ENCODE measurements at places on chromosomes 5 and 9.

DNA sequence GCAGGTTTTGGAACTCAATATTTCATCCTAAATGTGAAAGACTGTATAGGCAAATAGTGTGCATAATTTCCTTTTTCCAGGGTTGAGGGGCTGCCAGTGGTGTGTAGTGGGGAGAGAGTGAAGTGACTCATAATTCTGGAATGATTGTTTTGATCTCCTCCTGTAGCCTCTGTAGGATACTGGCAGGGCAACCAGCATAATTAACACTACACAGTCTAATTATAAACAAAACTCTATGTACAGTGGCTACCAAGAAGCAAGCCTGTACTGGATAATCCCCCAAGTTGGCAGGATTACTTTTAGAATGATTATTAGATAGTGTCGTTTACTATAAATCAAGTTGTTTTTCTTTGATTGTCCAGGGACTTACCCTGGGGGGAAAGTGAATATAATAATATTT, 32.2 kb downstream of the LNPEP start:
- DNase-seq, result no peak

DNA sequence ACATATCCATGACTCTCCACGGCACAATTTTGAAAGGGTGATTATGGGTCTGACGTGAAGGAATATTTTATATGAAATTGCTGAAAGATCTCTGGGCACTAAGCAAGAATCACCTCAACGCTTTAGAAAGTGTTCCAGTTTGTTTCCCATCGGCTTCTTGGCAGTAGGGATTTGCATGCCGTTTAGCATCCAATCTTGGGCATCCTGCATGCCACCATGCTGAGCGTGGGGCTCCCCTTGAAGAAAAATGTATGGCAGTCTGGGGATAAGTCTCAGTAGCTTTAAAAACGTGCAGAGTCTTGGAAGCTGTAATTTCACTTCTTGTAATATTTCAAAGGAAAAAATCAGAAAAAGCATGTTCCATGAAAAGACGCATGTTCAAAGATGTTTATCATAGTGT, 151.7 kb downstream of the DMRT2 start:
- no peak for DNase-seq

DNA sequence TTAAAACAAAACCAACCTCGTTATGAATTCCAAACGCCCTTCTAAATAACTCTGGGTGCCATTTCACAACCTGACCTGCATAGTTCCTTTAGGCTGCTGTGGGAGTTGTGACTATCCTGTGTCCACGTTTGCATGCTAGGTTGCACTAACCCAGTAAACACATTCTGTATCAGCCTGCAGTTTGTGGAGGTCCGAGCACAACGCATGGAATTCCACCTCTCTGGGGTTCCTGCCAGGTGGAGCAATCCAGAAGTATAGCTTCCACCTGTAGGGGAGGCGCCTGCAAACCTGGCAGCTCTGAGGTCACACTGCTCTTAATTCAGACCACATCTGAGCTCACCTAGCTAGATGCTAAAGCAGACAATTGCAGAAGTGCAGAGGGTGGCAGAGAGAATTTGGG, 57.2 kb downstream of the MARCHF3 start:
- no peak for DNase-seq

- DNase-seq, result no peak
Measured at GRCh38 chr5:151703227-151703626, 16.5 kb upstream of the SPARC start.

- no peak for DNase-seq
Measured at GRCh38 chr9:29556317-29556716, 1983.0 kb upstream of the C9orf72 start.

- DNase-seq, result no peak
Measured at GRCh38 chr5:135004376-135004775, 29.7 kb downstream of the PITX1 start.

- DNase-seq, result no peak
Measured at GRCh38 chr5:159057996-159058395, 41.7 kb downstream of the EBF1 start.

GRCh38 chr5:35120715-35121114, 73.0 kb upstream of the AGXT2 start:
- DNase-seq, result no peak

DNA sequence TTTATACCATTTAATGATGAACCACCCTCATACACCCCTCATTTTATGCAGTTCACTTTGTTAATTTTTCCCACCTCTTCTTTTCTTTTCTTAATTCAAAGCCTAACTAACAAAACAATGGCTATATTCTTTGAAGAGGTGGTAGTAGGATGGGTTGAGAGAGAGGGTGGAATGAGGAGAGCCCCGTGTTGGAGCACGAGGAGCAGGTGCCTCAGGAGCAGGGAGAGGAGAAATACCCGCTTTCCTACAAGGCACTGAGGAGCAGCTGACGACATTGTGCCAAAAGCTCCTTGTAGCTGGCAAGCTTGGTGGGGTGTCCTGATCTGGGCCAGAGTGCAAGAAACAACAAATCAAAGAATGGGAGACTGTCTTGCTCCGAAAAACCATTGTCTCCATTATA, 129.6 kb downstream of the HTR4 start:
- DNase-seq, result no peak

GRCh38 chr5:75963554-75963953, 119.6 kb upstream of the SV2C start:
- no peak for DNase-seq

- DNase-seq, result no peak
Measured at GRCh38 chr9:268616-269015, 54.0 kb downstream of the DOCK8 start.

GRCh38 chr9:8719833-8720486, 920.4 kb upstream of the DMAC1 start:
- DNase-seq, result no peak

GRCh38 chr5:74107899-74108298, 481.9 kb downstream of the ARHGEF28 start:
- DNase-seq, result no peak

GRCh38 chr9:95592931-95593330, 76.2 kb upstream of the PTCH1 start:
- DNase-seq, result no peak

- no peak for DNase-seq
Measured at GRCh38 chr9:104906441-104907277, 21.3 kb downstream of the ABCA1 start.

GRCh38 chr5:180291234-180291940, 496 bp downstream of the MAPK9 start:
- no peak for DNase-seq

DNA sequence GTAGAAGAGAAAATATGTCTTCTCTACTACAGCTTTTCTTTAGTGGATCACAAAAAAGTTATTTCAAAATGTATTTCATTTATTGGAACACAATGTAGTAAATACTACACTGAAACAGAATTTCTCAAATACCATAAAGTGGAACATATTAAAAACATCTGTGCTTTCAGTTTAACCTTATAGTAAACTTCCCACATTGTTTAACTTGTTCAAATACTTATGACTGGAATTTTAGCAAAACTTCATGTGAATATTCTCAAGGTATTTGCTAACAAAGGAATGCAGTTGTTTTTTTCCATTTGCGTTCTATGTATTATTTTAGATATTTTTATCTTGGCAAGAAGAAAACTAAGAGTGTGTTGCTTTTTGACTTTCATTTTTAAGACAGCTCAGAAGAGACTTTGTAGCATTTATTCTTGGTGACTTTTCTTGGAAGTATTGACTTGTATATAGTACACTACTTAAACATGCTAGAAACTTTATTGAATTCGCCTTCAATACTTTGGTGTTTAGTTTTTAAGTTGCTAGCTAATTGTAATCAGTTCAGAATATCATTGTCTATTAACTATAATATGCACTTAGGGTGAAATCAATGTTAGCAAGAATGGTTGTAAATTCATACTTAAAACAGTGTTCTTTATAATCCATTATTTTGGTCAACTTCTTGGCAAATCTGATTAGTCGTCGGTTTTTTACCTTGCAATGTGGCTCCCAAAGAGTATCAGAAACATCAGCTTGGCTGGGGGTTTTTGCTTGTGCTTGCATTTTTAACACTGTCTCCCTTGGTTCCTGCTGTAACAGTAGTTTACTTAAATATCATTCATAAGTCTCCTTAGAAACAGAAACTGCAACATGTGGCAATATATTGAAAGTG, 5.0 kb upstream of the RHOBTB3 start:
- no peak for DNase-seq

DNA sequence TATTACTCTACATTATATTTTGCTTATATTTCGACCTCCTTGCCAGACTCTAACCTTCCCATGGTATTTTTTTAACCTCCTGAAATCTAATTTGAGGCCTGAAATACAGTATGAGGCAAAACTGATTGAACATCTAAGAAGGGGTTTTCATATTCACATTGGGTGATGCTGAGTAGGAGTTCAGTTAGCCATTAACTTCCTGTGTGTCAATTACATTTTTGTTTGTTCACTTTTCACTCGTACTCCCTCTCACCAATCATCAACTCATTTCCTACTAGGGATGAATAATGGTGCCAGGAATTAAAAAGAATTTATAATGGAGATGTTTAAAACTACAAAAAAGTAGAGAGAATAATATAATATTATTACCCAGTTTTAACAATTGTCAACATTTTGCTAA, 27.6 kb upstream of the GLRA1 start:
- no peak for DNase-seq

DNA sequence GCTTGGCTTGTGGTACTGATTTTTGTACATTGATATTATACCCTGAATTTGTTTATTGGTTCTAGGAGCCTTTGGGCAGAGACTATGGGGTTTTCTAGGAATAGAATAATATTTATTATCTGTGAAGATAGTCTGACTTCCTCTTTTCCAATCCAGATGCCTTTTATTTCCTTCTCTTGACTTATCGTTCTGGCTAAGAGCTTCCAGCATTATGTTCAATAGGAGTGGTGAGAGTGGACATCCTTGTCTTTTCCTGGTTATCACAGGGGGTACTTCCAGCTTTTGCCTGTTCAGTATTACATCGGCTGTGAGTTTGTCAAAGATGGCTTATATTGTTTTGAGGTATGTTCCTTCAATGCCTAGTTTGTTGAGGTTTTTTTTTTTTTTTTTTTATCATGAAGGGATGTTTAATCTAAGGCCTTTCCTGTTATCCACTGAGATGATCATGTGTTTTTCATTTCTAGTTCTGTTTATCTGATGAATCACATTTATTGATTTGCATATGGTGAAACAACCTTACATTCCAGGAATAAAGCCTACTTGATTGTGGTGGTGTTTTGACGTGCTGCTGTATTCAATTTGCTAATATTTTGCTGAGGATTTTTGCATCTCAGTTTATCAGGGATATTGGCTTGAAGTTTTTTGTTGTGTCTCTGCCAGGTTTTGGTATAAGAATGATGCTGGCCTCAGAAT, 77.5 kb downstream of the CERT1 start:
- no peak for DNase-seq

- no peak for DNase-seq
Measured at GRCh38 chr9:131238402-131239021, 37.8 kb downstream of the FAM78A start.

DNA sequence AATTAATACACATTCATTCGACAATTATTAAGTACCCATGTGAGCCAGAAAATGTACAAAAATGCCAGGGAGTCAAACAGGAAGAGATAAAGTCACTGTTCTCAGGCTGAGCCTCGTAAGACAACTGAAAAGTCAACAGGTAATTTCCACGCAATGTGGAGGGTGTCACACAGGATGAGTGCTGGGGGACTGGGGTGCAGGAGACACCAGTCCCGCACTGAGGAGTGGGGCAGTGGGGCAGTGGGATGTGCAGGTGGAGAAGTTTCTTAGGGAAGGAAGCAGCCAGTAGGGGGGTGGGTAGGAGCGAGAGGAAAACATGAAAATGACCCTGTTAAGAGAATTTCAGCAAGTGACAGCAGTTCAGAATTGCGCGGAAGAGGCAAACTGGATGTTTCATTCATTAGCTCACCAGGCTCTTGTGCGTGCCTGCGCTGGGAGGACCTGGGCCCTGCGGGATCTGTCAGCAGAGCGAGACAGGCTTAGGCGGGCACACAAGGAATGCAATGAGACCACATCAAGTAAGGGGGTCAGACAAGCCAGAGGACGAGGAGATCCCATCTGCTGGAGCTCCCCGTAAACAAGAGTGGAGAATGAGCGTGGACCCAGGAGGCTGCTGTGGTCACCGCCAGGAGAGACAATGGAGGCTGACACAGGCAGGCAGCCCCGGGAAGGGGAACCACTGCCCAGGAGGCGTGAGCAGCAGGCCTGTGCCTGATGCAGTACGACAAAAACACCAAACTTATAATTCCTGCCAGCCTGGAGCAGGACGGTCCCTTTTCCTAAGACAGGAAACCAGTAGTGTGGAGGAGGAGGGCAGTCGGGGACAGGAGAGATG, 21.0 kb downstream of the CAMSAP1 start:
- DNase-seq, result no peak

- no peak for DNase-seq
Measured at GRCh38 chr9:21777701-21778100, 24.7 kb upstream of the MTAP start.

DNA sequence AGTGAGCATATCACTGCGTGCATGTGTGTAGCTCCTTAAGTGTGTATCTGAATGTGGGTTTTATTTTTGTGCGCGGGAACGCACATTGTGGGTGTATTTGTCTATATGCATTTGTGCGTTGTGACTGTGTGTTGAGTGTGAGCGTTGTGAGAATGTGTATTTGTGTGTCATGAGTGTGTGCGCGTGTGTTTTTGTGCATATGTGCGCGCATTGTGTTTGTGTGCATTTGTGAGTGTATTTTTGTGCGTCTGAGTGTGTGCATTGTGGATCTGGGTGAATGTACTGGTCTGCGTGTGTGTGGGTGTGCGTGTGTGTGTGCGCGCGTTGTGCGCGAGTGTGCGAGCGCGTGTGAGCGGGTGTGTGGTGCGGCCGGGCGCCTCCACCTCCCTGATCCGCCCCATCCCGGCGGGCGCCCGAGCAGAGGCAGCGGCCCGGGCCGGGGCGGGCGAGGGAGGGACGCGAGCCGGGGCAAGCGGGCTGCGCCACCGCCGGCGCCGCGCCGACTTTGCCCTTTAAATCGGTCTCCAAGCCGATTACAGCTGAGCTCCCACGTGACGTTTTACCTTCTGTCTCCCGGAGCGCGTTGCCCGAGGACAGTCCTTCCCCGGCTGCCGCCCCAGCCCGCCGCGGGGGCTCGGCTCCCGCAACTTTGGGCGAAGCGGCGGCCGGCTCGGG, at the start of gene RASGRF2:
Gene RASGRF2 (plus strand): TSS at position 596 of the 675 bp plus-strand sequence. CDS start 376 bp downstream, outside the sequence.
- DNase-seq, result no peak

DNA sequence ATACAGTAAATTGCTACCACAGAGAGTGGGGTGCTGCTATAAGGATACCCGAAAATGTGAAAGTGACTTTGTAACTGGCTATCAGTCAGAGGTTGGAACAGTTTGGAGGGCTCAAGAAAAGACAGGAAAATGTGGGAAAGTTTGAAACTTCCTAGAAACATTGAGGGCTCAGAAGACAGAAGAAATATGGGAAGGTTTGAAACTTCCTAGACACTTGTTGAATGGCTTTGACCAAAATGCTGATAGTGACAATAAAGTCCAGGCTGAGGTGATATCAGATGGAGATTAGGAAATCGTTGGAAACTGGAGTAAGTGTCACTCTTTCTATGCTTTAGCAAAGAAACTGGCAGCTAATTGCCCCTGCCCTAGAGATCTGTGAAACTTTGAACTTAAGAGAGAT, 1158.6 kb upstream of the CDH6 start:
- no peak for DNase-seq

Measured in stimulated activated CD8-positive, alpha-beta memory T cell treated with anti-CD3 and anti-CD28 coated beads, Interleukin-4, amount 100 ng/mL, for 1 hour (primary cell).